ENCODE measurements at places on chromosomes 1 and 21. TPM values are rescaled to one million over a fixed set of nuclear protein-coding genes. Genes with fewer than 3 reads are reported as not detected.

Gene TACSTD2
- 0.51 TPM for total RNA-seq

Gene LEFTY1
- 841 TPM for total RNA-seq

Gene KCNT2
- total RNA-seq: 9.1 TPM

Gene TRNP1
- 14.5 TPM for total RNA-seq

DNA sequence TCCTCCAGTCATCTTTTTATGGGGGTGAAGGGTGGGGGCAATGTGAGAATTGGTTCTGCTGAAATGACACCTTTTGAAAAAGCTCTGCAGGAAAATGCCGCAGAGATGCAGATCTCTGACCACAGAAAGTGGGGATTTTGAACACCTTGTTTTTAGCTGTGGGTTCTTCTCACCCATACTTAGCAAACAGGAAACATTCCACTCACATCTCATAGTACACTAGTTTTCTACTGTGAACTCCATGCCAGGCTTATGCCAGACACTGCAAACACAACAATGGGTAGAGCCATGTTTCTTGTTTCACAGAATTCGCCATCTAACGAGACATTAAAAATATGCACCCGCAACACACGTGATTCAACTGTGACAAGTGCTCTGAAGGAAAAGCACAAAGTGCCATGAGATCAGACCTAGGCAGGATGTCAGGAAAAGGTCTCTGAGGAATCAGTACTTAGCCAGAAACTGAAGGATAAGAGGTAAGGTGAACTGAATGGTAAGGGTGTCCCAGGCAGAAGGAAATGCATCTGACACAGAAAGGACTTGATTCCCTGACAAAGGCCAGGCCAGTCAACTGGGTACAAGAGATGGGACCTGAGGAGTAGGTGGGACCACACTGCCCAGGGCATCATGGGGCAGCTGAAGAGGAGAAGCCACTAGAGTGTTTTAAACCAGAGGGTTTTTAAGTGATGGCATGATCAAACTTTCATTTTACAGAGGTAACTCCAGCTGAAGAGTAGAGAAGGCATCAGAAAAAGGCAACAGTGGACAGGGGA is 83.8 kb upstream of the JAK1 start:
- no peak for DNase-seq

GRCh38 chr1:15687446-15687845 is 3.3 kb downstream of the PLEKHM2 start:
- DNase-seq: no peak

DNA sequence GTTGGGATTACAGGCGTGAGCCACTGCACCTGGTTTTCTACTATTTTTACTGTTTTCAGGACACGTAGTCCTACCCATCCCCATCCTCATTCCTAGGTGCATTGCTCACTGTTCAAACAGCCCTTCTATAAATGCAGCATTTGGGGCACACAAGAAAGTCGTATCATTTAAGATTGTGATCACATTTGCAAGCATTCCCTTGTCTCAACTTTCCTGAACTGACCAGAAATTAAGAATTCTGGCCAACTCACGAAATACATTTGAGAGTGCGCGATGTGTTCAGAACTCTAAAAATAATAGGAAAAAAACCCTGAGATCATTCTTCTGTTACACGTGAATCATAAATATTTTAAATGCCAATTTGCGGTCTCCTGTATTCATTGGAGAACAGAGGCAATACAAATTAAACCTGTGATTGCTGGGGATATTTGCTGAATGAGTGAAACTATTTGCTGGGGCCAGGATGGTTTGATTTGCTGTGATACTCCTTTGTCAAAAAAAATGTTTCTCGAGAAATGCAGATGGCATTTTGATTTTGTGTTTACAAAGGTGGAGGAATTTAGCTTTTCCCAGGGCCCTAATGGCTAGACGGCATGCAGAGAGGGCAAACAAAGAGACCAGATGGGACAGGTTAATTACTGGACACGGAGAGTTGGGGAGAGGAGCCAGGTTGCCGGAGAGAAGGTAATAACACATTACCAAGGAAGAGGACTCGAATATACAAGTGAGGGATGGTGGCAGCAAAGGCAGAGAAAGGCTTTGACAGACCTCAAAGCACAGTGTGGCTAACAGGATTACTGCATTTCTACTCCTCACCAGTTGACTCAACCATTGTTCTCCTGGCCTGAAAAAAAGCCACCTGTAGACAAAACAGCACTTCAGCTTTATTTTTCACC is 38.4 kb downstream of the STPG1 start:
- peak; percentile 80 for DNase-seq

GRCh38 chr1:5955479-5955977 is 36.7 kb downstream of the NPHP4 start:
- DNase-seq: no peak

DNA sequence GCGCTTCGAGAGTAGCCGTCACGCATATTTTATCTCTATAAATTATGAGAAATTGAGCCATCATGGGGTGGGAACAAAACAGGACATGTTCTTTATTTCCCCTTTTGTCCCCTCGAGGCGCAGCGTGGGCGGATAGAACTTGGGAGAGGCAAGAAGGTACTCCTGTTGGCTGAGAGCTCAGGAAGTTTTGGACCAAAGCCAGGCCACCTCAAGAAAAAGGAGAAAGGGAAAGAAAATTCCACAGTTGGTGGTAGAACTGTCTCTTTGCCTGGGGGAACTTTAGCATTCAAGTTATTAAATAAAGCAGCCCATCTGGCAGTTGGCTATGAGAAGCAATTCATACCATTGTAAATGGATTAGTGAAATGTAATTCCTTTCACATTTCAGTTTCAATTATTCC is 76.4 kb upstream of the DSCAM start:
- no peak for DNase-seq

Data from endodermal cell (in vitro differentiated cells).